ENCODE measurements at places on chromosomes 1 and 21.
A peak's percentile ranks its signal among the peaks of the same experiment; 100 is the strongest.

- no peak for DNase-seq
These were observed 16.5 kb upstream of the VCAM1 start for GRCh38 chr1:100703052-100703451.

GRCh38 chr1:228464487-228464983, 22.6 kb upstream of the RNF187 start:
- DNase-seq, result peak; percentile 77

- peak; percentile 33 for DNase-seq
These were observed 23.4 kb upstream of the RPTN start for GRCh38 chr1:152182431-152182830.

GRCh38 chr1:52632732-52633290, at the start of gene SHISAL2A:
SHISAL2A (plus strand) TSS chr1:52633168; CDS start chr1:52633494, 326 bp downstream.
- DNase-seq, result no peak

DNA sequence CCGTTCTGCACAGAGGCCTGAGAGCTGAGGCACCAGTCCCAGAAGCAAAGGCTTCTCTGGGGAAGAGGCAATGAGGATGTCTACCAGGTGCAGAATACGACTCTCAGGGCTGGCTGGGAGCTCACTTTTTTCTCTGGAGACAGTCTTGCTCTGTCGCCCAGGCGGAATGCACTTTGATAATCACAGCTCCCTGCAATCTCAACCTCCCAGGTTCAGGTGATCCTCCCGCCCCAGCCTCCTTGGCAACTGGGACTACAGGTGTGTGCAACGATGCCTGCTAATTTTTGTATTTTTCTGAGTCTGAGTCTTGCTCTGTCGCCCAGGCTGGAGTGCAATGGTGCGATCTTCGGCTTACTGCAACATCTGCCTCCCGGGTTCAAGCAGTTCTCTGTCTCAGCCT, 17.6 kb downstream of the NADK start:
- DNase-seq, result no peak

DNA sequence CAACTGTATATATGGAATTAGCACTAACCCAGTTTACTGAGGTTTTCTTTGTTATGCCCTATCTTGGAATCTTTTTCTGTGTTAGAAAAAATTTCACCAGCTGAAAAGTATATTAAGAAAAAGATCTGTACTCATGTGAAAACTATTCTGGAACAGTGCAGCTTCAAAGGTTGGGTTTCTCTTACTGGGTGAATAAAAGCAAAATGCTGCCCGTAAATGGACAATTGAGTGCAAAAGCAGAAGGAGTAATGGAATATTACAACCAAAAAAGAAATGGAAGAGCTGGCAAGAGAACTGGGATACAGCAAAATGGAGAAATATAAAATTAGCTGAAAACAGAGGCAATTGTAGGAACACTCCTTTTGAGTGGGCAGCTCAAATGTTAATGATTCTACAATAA, 17.0 kb upstream of the RAVER2 start:
- no peak for DNase-seq

GRCh38 chr1:154533952-154534844, 24.3 kb downstream of the UBE2Q1 start:
- peak; percentile 14 for DNase-seq

DNA sequence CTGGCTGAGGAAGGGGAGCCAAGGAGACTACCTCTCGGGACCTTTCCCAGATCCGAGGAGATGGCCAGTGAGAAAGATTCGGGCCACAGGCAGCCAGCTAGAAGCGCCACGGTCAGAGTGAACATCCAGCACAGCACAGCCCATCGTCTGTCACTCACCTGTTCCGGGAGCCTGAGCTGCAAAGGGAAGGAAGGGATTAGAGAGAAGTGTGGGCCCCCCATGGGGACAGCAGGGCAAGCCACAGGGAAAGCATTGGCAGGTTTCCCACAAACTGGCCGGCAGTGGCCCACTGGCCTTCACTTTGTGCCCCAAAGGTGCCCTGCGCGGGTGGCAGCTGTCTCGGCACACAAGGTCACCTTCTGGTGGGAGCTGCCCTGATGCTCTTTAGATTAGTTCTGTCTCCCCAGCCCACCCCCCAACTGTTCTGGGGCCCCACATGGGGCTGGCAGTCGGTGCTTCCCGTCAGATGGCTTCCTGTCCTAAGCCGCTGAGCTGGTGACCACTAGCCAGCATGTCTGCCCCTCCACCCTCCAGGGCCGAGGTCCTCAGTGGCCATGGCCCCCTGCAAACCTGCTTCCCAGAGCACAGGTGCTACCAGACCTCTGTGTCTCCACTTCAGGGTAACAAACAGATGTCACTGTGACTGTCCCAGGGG, 56.7 kb downstream of the LACTBL1 start:
- DNase-seq, result no peak

- no peak for DNase-seq
These were observed 186.1 kb upstream of the ADAMTS5 start for GRCh38 chr21:27152996-27153395.

GRCh38 chr1:111234258-111234657, 6.7 kb downstream of the CHI3L2 start:
- DNase-seq, result no peak

DNA sequence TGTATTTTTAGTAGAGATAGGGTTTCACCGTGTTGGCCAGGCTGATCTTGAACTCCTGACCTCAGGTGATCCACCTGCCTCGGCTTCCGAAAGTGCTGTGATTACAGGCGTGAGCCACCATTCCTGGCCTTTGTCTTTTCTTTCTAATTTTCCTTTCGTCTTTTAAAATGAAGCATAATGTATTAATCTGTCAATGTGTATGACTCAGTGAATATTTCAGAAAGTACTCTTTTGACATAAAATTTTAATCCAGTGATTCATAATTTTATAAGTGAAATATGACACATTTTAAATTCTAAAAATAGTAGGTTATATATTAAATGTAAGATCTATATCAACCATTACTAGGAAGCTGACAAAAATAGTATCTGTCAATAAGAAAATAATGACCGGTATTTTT, 1059.0 kb upstream of the PRMT6 start:
- no peak for DNase-seq

GRCh38 chr1:162444903-162445302, 33.0 kb upstream of the SH2D1B start:
- no peak for DNase-seq

- no peak for DNase-seq
These were observed 567 bp downstream of the PMVK start for GRCh38 chr1:154935749-154936554.

- DNase-seq, result no peak
These were observed 125.9 kb downstream of the DMRTB1 start for GRCh38 chr1:53585129-53585528.

DNA sequence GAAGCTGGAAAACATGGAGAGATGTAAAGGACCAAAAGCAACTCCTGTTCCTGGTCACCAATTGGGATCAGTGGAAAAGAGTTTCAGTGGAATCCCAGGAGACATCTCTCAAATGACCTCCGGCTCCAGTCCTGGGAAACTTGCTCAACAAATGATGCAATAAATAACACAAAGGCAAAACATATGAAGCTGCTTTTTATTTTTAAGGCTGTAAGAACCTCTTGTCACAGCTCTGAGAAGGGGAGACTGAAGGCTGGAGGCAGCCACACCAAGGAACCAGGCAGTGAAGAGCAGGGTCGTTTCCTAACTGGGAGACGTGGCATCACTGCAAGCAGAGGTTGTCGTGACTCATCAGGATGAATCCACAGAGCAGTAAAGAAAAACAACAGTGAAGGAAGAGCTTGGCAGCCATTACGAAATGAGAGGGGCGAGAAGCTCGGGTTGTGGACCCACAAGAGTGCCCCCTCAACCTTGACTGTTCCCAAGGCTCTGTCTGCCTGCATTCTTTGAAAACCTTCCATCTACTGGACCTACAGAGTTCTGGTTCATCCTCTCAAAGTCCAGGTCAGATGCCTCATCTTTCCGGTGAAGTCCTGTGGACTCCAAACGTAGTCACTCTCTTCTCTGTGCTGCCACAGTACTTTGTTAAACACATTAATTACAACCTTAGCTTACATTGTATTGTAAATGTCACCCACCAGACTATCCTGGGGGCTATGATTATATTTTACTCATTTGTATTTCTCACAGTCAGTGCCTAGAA, 32.1 kb downstream of the JAK1 start:
- DNase-seq, result peak; percentile 87

GRCh38 chr21:14616380-14617039, 70.4 kb upstream of the SAMSN1 start:
- no peak for DNase-seq

- DNase-seq, result no peak
These were observed 3.6 kb upstream of the PLEKHG5 start for GRCh38 chr1:6495041-6495441.

- no peak for DNase-seq
These were observed 27.7 kb downstream of the CDC42 start for GRCh38 chr1:22080191-22080590.

DNA sequence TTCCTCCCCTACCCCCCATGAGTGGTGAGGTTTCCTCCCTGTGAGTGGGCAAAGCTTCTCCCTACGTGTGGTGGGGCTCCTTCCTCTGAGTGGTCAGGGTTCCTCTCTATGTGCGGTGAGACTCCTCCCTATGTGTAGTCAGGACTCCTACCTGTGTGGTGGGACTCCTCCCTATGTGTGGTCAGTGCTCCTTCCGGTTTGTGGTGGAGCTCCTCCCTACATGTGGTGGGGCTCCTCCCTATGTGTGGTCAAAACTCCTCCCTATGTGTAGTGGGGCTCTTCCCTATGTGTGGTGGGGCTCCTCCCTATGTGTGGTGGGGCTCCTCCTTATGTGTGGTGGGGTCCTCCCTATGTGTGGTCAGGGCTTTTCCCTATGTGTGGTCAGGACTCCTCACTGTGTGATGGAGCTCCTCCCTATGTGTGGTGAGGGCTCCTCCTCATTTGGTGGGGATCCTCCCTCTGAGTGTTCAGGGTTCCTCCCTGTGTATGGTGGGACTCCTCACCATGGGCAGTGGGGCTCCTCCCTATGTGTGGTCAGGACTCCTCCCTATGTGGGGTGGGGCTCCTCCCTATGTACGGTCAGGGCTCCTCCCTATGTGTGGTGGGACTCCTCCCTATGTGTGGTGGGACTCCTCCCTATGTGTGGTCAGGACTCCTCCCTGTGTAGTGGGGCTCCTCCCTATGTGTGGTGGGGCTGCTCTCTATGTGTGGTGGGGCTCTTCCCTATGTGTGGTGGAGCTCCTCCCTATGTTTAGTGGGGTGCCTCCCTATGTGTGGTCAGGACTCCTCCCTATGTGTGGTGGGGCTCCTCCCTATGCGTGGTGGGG, 29.1 kb downstream of the PRSS38 start:
- no peak for DNase-seq

- peak; percentile 9 for DNase-seq
These were observed 50.5 kb downstream of the ZFYVE9 start for GRCh38 chr1:52192436-52192835.

- peak; percentile 63 for DNase-seq
These were observed 161.8 kb upstream of the B3GALT2 start for GRCh38 chr1:193348091-193348768.

- DNase-seq, result no peak
These were observed 2.1 kb upstream of the TP53BP2 start for GRCh38 chr1:223847781-223848345.

DNA sequence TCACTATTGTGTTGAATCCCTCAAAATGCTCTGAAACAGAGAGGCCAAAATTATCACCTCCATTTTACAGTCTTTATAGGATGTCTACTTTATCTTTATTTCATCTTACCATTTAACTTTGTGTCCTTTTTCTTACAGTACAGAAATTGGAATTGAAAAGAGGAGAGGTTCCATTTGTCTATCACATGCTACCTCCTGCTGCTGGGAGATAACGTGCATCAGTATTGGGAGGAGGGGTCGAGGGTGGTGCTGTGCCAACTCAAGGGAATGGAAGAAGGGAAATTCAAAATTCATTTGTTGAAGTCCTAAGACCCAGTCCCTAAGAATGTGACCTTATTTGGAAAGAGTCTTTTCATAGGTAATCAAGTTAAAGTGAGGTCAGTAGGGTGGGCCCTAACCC, 85.3 kb downstream of the HHIPL2 start:
- no peak for DNase-seq

DNA sequence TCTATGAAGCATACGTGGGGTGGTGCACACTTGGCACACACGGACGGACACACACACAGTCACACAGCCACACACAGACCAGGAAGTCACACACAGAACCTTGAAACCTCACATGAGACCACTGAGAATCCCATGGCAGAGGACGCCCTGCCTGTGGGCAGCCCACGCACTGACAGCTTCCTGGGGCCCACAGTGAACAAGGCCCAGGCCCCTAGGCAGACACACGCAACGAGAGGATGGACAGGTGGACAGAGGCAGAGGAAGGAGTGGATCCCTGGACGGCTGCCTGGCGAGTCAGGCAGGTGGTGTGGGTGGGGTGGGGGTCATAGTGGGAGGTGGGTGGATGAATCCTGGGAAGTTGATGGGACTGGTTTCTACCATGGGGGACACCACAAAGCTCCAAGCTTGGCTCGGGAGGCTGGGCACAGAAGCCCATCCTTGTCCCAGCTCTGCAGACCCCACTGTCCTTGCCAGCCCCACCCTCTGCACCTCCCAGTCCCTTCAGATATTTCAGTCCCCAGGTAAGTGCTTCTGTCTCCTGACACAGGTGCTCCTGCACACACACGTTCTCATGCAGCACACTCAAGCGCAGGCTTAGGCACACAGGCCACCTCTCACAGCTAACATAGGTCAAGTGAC, 49.1 kb downstream of the WNT9A start:
- no peak for DNase-seq

DNA sequence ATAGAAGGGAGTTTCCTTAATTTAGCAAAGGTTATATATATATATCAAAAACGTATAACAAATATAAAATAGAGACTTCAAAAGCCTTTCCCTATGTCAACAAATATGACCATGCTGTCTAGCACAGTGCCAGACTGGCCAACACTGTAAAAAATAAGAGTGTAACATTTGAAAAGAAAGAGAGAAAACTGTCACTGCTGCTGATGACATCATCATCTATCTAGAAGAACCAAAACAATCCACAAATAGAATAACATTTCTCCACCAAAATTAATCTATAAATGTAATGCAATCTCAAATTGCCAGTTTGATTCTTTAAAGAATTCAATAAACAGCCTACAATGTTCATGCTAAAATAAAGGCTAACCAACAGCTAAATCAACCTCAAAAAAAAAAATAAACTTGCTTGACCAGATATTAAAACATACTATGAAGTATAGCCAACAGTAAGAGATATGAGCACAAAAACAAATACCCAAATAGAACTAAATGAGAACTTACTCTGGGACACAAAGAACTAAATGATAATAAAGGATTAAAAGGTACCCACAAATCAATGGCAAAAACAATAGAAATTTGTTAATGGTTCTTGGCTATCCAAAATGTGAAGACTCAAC, 50.2 kb downstream of the ENAH start:
- DNase-seq, result no peak

GRCh38 chr1:54376430-54377039, 29.7 kb downstream of the SSBP3 start:
- DNase-seq, result no peak
